ENCODE measurements at places on chromosomes 11 and 22.
A peak's percentile ranks its signal among the peaks of the same experiment; 100 is the strongest.

DNA sequence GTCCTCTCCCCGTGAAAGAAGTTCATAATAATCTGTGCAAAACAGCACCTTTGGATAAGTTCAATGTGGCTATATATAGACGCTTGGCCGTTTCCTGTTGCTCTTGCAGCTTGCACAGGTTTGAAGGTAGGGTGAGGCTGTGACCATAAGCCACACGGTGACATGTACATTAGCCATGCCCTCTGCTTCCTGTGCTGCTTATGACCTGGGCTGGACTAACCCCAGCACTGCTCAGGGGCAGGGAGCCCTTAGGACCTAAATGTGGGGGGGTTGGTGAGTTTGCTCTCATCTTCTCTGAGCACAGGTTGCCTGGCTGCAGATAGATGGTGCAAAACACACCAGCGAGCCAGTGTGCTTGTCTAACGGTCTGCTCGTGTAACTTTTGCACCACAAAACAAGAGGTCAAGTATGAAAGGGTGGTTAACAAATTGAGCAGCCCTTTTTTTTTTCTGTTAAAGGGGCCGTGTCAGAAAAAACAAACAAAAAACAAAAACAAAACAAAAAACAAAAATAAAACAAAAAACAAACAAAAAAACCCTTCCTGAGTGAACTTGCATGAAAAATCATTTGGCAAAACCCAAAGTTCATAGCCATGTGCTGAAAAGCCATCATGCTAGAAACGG is 37.3 kb downstream of the FLI1 start:
- no peak for DNase-seq

- DNase-seq, result no peak
Observed at GRCh38 chr11:99683933-99684332, 663.2 kb downstream of the CNTN5 start.

DNA sequence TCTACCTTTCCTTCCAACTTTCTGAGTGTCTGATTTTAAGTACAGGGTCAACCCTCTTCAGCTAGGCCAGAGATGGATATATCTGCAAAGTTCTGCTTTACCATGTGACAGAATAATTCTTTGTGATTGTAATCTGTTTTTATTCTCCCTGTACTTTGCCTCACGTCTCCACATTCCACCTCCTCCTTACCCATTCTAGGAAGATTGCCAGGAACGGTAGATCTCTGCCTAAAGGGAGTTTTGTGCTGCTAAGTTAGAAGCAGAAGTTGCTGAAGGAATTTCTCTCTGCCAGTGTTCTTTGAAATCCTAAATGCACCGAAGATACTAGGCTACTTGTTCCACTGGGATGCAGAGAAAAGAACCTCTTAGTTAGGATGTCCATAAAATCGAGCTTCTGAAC is 20.7 kb upstream of the FAM181B start:
- no peak for DNase-seq

- peak; percentile 76 for DNase-seq
Observed at GRCh38 chr11:47408598-47409439, 429 bp downstream of the SLC39A13 start.

DNA sequence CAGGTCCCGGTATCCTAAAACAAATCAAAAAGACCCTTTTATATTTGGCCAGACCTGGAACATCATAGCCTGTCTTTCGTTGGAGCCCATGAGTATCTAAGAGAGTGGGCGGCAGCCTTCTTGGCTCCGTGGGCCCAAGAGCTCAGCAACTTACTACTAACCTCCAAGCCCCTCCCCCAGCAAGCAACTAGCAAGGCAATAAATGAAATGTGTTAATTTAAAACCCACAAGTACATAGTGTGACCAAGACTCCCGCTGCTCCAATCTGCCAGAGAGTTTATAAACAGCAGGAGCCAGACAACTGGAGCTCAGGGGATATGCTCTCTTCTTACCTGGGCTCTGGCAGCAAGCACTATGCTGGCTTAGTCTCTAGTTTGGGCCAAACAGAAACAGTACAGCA is 40.8 kb upstream of the CYP2D6 start:
- no peak for DNase-seq

DNA sequence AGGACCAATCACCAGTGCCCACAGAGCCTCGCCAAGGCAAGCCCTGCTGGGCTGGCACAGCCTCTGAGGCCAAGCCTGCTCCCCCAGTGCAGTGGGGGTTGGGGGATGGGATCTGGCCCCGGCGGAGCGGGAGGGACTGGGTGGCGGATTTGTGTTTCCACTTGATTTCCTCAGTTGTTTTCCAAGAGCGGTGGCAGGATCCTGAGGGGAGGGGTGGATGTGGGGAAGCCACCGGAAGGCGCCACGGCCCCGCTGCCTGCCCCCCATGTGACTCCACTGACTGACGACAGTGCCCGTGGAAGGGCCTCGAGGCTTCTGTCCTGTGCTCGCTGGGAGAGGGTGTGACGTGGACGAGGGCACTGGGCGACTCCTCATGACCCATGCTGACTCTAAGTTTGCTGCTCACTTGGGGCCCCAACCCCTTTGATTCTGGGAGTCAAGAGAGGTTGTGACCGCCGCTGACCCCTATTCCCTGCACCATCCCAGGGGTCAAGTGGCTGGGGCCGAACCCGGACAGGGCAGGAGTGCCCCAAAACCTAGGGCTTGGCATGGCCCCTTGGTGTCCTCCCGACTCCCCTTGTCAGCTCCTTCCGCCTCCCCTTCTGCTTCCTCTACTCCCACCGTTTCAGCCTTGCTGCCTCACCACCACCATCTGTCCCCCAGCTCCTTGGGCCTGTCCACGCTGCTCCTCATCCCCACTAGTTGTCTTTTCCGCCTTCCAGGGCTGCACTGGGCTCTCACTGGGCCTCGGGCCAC is 23.5 kb upstream of the PICK1 start:
- no peak for DNase-seq

- peak; percentile 88 for DNase-seq
Observed at GRCh38 chr22:45435544-45436139, 22.1 kb downstream of the RIBC2 start.

DNA sequence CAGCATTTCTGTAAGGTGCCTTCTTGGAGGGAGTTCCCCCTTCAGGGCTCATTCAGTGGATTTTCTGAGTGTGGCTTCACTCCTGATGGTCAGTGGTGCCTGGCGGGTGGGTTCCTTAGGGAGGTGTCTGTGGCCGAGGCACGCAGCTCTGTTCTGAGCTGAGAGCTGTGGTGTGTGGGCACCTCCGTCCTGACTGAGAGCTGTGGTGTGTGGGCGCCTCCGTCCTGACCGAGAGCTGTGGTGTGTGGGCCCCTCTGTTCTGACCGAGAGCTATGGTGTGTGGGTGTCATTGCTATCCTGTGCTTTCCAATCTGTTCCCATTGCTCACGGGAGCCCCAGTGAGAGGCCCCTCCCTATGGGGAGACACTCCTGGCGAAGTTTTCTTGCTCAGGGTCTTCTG is 39.8 kb downstream of the MUC6 start:
- no peak for DNase-seq

DNA sequence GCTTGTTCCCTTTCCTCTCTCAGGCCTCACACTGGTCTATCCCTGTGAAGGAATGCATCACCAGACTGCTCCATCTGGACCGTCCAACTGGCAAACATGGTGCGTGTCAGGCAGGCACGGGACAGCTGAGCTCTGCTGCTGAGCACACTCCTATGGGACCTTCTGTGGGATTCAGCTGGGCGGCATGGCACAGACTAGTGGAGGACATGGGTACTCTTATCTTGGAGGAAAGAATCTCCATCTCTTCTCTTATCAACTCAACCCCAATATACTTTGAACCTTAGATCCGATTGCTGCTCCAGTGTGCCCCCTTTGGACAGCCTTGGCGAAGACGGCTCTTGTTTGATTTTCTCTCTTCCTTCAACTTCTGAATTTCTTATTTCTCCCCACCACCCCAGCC is 593.6 kb downstream of the ETS1 start:
- no peak for DNase-seq

DNA sequence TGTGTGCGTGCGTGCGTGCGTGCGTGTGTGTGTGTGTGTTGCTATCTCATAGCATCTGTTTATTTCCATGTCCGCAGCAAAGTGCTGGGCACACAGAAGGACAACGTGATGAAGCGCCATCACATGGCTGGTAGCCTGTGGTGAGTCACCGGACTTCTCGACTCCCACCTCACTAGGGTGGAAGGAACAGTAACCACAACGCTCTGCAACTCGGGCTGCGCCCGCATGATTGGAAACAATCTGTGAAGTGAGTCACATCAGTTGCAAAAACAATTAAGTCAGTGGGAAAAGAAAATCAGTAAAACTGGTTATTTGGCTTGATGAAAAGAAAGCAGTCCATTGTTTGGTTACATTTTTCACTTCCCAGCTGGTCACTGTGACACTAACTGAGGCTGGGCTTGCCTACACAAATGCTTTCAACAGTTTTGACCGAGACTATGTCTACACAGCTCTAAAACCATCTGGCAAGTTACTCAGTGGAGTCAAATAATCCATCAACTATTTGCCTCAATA is 437.3 kb upstream of the CADM1 start:
- peak; percentile 94 for DNase-seq

GRCh38 chr11:120780239-120780638 is 243.7 kb upstream of the TBCEL start:
- DNase-seq, result no peak

- no peak for DNase-seq
Observed at GRCh38 chr22:27984001-27984695, 65.1 kb upstream of the PITPNB start.

DNA sequence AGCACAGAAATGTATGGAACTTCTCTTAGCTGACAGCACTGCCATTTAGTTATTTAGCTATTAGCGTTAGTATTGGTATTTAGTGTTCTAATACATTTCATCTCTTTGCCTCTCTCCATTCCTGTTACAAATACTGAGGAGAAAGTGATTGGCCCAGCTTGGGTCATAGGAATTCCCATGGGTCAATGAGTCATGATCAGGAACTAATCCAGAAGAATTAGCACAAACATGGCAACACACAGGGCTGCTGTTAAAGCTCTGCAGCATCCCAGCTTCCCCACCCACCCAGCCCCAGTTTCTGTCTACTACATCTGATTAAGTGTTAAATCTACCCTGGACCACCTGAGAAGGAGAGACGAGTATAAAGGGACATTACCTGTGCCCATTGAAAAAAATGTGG is 36.1 kb downstream of the PDGFD start:
- DNase-seq, result peak; percentile 81

- no peak for DNase-seq
Observed at GRCh38 chr11:125233116-125233515, 68.6 kb downstream of the PKNOX2 start.

- DNase-seq, result peak; percentile 35
Observed at GRCh38 chr11:76621868-76622267, 48.7 kb downstream of the LRRC32 start.

GRCh38 chr11:10727146-10727851 is 23.7 kb upstream of the CTR9 start:
- peak; percentile 80 for DNase-seq

GRCh38 chr11:4183410-4184057 is 88.9 kb downstream of the RRM1 start:
- DNase-seq, result no peak

DNA sequence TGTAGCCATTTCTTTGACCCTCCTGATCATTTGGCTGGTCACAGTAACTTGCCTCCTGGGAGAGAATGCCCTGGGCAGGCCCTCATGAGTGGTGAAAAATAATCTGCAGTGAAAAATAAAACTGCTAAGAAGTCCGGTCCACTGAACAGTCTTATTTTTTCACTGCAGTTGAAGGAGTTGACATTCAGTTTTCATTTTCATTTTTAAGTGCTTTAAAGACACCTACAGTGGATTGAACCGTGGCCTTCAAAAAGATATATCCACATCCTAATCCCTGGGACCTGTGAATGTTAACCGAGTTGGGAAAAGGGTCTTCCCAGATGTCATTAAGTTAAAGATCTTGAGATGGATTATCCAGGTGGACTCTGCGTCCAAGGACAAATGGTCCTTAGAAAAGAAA is 153.6 kb upstream of the GRK3 start:
- no peak for DNase-seq

- DNase-seq, result no peak
Observed at GRCh38 chr11:33774736-33775466, 581 bp upstream of the FBXO3 start.

DNA sequence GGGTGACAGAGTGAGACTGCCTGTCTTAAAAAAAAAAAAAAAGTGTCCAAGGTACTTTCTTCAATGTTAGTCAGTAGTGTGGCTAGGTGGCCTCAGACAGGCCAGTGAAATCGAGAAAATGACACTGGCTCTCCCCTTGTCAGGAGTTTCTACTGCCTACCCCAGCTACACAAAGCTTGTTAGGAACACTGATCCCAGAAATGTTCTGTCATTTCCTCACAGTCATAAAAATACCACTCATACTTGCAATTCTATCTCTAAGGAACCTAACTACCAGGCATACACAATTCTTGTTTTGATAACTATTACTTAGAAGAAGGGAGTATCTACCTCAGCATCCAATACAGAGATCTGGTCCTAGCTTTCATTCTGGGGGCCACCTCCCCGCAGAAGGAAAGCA is 31.3 kb downstream of the ATP6V1E1 start:
- peak; percentile 17 for DNase-seq

DNA sequence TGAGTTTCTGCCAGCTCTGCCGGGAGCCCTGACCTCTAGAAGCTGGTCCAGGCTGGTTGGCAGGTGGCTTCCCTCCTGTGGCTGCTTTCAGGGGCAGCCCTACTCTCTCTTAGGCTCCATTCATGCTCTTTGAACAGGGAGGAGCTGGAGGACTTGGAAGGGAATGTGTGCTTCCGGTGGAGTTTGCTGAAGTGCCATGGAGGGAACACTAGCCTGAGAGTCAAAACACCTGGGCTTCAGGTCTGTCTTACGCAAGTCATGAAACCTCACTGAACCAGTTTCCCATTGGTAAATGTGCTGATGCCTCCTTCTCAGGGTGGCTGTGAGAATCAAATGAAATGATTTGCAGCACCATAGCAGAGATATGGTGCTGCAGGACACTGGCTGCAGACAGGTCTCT is 224.5 kb downstream of the KIRREL3 start:
- DNase-seq, result no peak

DNA sequence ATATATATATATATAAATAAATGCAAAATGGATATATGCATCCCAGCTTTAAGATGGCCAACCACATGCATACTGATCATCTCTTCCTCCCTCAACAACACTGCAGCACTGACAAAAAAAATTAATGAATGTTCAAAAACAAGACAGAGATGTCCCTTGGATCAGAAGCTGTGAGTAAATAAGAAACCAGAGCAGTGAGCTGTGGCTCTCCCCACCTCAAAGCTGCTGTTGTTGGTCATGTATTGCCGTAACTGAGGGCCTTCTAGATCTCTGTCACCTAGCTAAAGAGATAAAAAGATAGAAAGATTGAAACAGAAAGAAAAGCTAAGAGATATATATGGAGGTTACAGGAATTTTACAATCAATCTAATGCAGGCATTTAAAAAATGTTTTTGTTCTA is 15.5 kb upstream of the TMEM135 start:
- no peak for DNase-seq

- peak; percentile 76 for DNase-seq
Observed at GRCh38 chr22:31192513-31192912, 19.6 kb upstream of the LIMK2 start.

- no peak for DNase-seq
Observed at GRCh38 chr11:2981130-2981529, 11.0 kb downstream of the NAP1L4 start.
